ENCODE measurements at places on chromosomes 1 and 21. TPM values are rescaled to one million over a fixed set of nuclear protein-coding genes. Genes with fewer than 3 reads are reported as not detected.

DNA sequence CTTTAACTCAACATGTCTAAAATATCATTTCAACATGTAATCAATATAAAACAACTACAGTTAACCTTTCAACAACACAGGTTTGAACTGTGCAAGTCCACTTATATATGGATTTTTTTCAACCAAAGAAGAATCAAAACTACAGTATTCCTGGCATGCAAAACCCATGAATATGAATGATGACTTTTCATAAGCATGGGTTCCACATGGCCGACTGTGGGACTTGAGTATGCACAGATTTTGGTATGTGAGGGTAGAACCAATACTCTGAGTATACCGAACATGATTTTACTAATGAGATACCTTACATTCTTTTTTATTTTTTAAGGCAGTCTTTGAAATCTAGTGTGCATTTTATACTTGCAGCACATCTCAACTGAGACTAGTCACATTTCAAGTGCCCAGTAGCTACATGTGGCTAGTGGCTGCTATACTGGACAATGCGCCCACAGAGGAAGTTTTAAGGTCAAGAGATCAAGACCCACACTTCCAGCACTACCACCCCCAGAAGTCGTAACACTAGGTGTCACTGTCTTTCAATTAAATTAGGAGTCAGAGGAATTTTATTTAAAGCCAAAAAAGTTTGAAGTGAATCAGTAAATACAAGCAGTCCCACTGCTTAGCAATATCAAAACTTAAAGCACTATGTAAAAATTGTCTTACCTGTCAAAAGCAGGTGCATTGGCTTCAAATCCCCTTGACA lies 40.0 kb downstream of the SYNJ1 start:
- peaks cover 6% of the 10 kb centered on the region for H3K36me3 ChIP-seq
- no peak for DNase-seq
- no peak overlapping the region for H3K4me3 ChIP-seq

DNA sequence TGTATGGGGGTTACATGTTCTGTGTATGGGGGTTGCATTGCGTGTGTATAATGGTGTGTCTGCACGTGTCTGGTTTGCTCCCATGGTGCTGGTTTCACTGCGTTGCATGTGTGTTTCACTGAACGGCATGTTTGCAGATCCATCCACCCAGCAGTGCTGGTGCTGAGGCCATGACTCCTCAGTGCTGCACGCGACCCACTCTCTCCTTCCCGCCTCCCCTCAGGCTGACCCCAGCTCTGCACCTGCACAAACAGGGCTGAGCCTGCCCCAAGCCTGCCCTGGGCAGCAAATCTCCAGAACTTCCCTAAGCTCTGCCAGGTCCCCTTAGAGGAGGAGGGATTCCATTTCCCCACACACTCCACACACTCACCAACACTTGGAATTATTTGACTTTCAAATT lies 18.7 kb downstream of the ACTRT2 start:
- DNase-seq = no peak
- H3K27me3 ChIP-seq = no peaks in the 10 kb centered on the region
- H3K27ac ChIP-seq = no peak overlapping the region
- H3K4me3 ChIP-seq = no peak overlapping the region
- H3K4me1 ChIP-seq = no peaks in the 10 kb centered on the region

DNA sequence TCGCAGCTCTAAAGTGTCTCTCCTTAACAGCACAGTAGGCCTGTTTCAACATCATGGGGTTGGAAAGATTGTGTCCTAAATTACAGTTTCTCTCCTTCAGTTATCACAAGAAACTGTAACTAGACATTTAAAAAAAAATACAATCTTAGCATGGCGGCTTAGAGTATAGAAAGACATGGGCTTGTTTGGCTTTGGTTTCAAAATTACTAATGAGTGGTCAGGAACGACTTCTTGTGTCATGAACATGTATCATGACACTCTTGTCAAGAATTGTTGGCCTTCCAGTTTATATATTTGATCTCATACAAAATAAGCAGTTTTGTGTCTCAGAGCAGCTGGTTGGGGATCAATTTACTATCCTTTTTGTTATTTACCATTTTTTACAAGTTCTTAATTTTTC lies 2.1 kb downstream of the GJA8 start:
- no peak for DNase-seq
- no peak overlapping the region for H3K27ac ChIP-seq
- H3K4me1 ChIP-seq = no peaks in the 10 kb centered on the region
- H3K27me3 ChIP-seq = peaks cover 1% of the 10 kb centered on the region
- no peak overlapping the region for H3K4me3 ChIP-seq

DNA sequence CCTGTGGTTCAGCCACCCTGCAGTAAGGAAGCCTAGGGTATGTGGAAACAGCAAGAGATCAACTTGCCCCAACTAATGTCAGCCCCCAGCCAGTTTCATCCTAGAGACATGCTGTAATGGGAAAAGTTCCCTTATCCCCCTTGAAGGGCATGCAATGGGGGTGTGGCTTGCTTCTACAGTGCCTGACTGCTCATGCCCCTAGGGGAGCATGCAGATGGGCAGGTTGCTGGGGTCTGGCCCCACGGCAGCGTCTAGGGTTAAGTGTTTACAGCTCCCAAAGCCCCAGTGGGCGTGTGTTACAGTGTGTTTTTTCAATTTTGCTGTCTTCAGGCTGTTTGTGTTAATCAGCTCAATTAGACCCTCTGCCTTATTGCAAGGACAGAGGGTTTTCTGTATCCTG lies 1105.9 kb downstream of the AMY1C start:
- H3K4me3 ChIP-seq = no peak overlapping the region
- no peak overlapping the region for H3K27ac ChIP-seq
- no peaks in the 10 kb centered on the region for H3K27me3 ChIP-seq
- H3K36me3 ChIP-seq = no peaks in the 10 kb centered on the region
- DNase-seq = no peak

DNA sequence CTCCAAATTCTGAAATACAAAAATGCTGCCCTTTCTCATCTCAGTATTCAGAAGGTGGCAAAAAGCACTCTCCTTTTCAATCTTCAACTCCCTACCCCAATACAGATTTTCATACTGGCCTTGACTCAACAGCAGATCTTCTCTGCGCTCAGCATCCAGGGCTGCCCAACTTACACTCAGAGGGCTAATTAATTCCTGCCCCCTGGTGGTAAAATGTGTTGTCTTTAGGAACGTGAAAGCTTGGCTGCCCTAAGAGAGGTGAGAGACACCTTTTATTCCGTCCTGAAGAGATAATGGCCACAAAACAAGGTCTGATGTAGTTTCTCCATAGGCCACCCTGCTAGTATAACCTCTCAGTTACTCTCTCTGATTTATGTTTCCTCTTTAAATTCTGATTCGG lies 25.0 kb downstream of the KRTAP24-1 start:
- no peaks in the 10 kb centered on the region for H3K4me1 ChIP-seq
- no peaks in the 10 kb centered on the region for H3K36me3 ChIP-seq
- H3K4me3 ChIP-seq = no peak overlapping the region
- DNase-seq = no peak
- H3K27ac ChIP-seq = no peak overlapping the region
- no peaks in the 10 kb centered on the region for H3K27me3 ChIP-seq

GRCh38 chr1:107858323-107858722 lies 106.7 kb downstream of the VAV3 start:
- DNase-seq = no peak
- H3K27ac ChIP-seq = no peak overlapping the region
- no peaks in the 10 kb centered on the region for H3K27me3 ChIP-seq
- no peaks in the 10 kb centered on the region for H3K4me1 ChIP-seq
- no peaks in the 10 kb centered on the region for H3K36me3 ChIP-seq

DCST2 gene
- 0.14 TPM for polyA plus RNA-seq

HAO2 gene
- polyA plus RNA-seq = not detected

All from IMR-90 (cell line).